ENCODE measurements at places on chromosomes 1 and 21.

GRCh38 chr1:247905910-247906503 is 10.6 kb downstream of the OR2W3 start:
- peak; percentile 49 for DNase-seq

DNA sequence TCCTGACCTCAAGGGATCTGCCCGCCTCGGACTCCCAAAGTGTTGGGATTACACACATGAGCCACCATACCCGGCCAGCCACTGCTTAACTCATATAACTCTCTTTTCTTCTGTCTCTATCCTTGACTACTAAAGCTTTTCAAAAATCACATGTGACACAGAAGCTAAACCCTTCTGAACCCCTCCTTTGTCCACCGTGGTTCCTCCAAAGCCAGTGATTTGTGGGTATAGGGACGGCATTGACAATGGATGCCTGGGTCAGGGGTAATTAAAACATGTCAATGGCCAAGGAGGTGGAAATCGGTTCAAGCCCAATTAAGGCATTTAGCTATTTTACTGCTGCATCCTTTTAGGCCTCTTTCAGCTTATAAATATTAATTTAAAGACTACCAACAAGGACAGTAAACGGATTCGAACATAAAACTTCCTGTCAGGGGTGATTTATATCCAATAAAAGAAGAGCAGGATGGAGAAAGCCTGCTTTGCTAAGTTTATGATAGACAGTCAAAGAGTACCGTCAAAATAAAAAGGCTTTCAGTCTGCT is 242.3 kb downstream of the GPATCH2 start:
- no peak for DNase-seq

- no peak for DNase-seq
Observed at GRCh38 chr21:35548904-35549615, 500.0 kb upstream of the RUNX1 start.

DNA sequence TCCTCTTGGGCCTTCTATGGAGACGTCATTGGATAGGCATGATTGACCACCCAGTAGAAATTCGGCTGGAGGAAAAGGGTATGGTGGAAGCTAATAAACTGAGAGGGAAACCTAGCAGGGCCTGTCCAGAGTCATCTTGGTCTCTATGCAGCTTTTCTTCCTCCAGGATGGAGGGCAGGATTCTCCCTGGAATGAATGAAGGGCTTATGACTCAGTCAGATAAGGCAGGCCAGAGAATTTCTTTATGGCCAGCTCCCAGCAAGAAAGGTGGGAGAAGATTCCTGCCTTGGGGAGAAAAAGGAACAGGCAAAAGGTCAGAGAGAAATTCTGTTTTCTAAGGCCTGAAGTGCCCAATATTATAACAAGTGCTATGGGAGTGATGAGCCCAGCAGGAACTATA is 17.1 kb downstream of the FBLIM1 start:
- DNase-seq: no peak

DNA sequence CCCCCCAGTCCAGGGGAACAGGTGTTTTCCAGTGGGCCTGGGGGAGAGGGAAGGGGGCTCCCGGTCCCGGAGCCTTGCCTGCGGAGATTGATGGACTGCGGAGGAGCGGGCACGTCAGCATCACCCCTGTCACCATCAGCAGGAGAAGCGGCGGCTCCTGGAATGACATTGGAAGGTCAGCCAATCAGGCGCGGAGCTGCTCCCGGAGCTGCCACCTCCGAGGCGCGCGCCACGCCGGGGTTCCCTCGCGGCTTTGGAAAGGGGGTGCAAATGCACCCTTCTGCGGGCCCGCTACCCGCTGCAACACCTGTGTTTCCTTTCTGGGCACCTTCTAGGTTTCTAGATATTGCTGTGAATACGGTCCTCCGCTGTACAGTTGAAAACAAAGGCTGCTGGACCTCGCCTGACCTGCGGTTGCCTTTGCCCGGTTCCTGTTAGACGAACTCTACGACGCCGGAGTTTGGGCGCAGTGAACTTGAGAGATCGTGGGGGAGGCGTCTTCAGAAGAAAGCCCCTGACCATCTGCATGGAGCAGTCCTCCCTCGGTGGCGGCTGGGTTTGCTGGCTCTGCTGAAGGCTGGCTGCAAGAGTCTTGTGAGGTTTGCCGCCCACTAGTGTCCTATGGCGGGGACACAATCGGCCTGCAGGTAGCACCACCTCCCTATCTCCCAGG is 5.3 kb downstream of the DSCAM start:
- no peak for DNase-seq

GRCh38 chr1:178531887-178532286 is 19.0 kb downstream of the TEX35 start:
- DNase-seq: no peak

- DNase-seq: no peak
Observed at GRCh38 chr1:62024690-62025089, 170.0 kb upstream of the L1TD1 start.

DNA sequence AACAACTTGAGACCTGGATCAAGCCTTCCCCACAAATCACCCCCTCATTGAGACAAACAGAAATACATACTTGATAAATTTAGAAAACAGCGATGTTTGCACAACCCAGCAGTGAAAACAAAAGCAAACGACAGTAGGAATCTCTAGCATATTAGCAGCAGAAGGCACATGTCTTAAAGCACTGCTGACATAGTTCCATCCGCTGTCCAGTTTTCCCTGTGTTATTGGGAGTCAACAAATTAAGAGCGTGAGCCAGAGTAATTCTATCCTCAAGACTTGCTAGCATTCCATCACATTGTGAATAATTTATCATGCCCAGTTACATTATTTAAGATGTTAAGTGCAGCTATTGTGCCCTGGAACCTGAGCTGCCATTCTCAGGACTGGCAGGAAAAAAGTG is 55.3 kb downstream of the IGSF5 start:
- no peak for DNase-seq

DNA sequence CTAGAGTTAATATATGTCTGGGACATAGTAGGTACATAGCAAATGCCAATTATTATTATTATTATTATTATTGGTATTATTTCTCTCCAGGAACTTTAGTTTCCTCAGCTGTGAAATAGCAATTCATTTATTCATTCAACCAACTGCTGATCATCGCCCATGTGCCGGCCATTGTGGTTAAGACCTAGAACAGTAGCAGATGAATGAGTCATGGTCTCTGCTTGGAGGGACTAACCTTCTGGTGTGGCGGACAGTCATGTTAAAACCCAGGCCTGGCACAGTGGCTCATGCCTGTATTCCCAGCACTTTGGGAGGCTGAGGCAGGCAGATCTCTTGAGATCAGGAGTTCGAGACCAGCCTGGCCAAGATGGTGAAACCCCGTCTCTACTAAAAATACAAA is 23.8 kb upstream of the LDLRAP1 start:
- no peak for DNase-seq

DNA sequence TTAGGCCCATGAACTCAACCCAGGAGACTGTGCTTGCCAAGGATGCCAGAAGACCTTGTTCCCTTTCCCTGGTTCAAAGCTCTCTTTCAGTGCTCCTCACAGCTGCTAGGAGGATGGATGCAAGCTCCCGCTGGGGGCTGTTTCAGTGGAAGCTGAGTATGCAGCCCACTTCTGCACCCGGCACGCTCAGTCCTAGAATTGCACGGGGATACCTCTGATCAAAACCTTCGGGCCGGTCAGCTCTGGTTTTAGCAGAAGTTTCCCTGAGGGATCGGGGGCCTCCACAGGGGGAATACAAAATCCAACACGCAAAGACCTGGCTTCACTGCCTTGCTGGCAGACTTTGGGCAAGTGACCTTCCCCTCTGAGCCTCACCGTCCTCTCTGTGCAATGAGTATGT is 4.2 kb upstream of the SSBP3 start:
- DNase-seq: no peak

GRCh38 chr1:205255941-205256780 is 28.4 kb downstream of the TMCC2 start:
- DNase-seq: peak; percentile 83

GRCh38 chr1:76998582-76999223 is 131.4 kb downstream of the ST6GALNAC5 start:
- no peak for DNase-seq

- no peak for DNase-seq
Observed at GRCh38 chr1:230922620-230923019, 54.3 kb upstream of the C1orf198 start.

DNA sequence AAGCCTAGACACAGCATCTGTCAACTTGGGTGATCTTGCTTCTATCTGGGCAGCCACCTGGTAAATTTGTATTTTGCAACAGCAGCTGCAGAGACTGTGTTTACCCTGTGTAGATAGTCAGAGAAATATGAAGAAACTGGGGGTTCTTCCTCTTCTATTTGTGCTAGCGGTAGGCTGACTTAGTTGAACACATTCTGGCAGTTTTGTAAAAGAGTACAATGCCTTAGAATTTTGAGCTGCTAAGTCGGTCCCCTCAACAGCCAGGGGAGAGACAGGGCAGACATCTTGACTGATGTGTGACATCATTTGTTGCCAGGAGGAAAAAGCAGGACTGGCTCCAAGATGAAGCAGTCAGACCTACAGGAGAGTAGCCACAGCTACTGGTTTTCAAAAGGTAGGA is 53.7 kb downstream of the KCNJ6 start:
- no peak for DNase-seq

DNA sequence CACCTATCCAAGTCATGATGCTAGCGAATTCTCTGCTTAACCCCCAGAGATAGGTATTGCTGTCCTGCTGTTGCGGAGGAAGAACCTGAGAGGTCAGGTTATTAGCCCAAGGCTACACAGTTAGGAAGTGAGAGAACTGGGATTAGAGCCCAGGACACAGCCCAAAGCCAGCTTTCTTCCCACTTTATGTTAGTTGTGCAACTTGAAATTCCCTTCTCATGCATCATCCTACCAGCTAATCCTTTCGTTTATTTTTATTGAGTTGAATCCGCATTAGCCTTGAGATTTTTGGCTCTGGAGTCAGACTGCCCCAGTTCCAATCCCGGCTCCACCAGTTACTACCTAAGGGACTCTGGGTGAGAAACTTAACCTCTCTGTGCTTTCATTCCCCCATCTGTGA is 65.4 kb downstream of the PLEKHA6 start:
- no peak for DNase-seq

GRCh38 chr1:107138767-107139445 is 1.9 kb upstream of the NTNG1 start:
- no peak for DNase-seq

GRCh38 chr1:90007979-90008404 is 13.1 kb downstream of the ZNF326 start:
- DNase-seq: no peak

DNA sequence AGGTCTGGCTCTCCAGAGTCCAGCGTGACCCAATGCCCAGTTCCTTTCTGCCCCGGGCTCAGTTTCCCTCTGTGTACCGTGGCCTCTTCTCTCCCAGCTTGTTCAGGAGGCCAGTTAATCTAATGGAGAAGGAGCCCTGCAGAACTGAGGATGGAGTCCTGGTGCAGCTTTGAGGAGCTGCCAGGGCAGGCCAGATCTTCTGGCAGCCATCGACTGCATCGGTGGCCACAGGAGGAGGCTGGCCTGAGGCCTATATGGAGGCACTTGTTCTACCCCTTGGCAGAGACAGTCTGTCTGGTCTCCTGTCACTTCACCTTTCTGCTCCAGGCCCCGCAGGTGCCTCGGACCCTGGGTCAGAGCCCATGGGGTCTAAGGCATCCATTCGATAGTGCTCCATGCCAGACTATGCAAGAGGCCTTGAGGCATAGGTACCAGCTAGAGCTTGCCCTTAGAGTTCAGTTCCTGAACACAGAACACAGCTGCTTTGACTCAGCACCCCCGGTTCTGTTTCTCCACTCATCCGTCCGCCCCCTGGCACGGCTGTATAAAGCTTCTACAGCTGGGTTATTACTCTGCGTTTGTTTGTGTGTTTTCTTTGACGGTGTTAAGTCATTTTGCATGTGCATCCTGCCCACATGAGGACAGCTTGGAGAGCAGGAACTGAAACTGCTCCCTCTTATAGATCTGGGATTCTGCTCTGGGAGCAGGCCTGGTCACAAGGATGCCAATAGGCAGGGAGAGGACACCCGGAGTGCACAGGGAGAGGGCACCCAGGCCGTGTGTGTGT is 18.5 kb upstream of the LRRN2 start:
- no peak for DNase-seq

DNA sequence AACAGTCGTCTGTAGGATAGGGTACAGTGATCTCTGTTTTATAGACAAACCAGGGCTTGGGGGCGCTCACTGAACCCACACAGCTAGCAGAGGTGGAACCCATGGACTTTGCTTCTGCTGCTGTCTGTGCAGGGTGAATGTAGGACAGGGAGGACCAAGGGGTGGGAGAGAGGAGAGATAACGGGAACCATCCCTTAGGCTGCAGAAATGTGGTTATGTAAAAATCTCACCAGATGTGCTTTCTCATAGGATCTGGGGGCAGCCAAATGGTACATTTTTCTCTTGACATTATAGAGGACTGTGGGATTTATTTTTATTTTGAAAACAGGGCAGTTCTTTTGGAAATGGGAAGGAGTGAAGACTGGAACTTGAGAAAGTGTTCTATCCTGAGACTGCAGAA is 8.7 kb downstream of the NFASC start:
- DNase-seq: no peak

GRCh38 chr1:19322481-19322880 is 10.4 kb downstream of the SLC66A1 start:
- no peak for DNase-seq

DNA sequence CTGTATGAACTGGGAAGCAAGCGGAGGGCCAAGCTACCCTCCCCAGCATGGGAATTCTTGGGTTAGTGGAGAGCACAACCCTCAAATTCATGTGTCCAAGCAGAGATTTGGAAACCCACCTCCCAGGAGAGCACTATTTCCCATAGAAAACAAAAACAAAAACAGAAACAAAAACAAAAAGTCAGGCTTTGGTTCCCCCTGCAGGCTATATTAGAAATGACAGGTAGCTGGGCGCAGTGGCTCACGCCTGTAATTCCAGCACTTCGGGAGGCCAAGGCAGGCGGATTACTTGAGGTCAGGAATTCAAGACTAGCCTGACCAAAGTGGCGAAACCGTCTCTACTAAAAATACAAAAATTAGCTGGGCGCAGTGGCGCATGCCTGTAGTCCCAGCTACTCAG is 10.8 kb downstream of the MINDY1 start:
- DNase-seq: no peak

- DNase-seq: no peak
Observed at GRCh38 chr1:181777286-181777685, 284.2 kb downstream of the ZNF648 start.

DNA sequence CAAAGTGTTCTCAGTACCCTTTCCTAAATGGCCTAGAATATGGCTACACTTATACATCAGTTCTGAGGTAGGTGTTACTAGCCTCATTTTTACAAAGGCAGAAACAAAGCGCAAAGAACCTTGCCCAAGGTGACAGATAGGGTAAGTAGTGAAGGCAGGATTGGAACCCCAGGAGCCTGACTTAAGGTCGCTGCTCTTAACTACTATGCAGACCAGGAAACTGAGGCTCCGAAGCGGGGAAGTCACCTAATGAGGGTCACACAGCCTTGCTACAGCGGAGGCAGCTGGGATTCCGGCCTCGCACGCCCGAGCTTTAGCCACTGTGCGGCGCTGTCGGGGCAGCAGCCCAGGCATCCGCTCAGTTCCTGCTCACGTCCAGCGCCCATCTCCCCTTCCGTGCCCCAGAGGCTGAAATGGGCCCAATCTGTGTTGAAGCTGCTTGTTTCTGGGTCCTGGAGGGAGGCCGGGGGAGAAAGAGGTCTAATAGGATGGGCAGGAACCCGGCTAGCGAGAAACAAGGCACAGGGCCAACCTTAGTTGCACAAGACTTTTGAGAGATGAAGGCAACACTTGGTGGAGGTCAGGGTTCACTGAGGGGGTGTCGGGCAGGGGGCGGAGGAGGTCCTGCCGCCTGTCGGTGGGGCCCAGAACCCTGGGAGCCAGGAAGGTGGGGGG is 1.4 kb upstream of the FOXD2 start:
- peak; percentile 84 for DNase-seq

Data from stimulated activated effector memory CD8-positive, alpha-beta T cell treated with anti-CD3 and anti-CD28 coated beads, Interleukin-12 subunit alpha, Interleukin-12 subunit beta, amount 100 ng/mL, for 72 hours (primary cell).